CD4-positive, alpha-beta T cell treated with Interleukin-10 for 1 hour (primary cell): ENCODE measurements at places on chromosomes 16 and 17.

DNA sequence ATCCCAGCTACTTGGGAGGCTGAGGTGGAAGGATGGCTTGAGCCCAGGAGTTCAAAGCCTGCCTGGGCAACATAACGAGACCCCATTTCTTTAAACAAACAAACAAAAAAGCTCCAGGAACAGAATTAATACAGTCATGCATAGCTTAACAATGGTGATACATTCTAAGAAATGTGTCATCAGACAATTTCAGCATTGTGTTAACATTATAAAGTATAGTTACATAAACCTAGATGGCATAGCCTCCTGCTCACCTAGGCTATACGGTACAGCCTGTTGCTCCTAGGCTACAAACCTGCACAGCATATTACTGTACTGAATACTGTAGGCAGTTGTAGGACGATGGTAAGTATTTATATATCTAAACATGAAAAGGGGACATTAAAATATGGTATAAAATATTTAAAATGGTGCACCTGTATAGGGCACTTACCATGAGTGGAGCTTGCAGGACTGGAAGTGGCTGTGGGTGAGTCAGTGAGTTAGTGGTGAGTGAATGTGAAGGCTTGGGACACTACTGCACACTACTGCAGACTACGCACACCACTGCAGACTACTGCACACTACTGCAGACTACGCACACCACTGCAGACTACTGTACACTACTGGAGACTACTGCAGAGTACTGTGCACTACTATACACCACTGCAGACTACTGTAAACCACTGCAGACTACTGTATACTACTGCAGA is 74.6 kb downstream of the TMC6 start:
- DNase-seq = no peak

- no peak for DNase-seq
Observed at GRCh38 chr17:50187751-50188530, 13.5 kb downstream of the COL1A1 start.

- DNase-seq = no peak
Observed at GRCh38 chr16:86347090-86347489, 163.2 kb upstream of the FOXF1 start.

DNA sequence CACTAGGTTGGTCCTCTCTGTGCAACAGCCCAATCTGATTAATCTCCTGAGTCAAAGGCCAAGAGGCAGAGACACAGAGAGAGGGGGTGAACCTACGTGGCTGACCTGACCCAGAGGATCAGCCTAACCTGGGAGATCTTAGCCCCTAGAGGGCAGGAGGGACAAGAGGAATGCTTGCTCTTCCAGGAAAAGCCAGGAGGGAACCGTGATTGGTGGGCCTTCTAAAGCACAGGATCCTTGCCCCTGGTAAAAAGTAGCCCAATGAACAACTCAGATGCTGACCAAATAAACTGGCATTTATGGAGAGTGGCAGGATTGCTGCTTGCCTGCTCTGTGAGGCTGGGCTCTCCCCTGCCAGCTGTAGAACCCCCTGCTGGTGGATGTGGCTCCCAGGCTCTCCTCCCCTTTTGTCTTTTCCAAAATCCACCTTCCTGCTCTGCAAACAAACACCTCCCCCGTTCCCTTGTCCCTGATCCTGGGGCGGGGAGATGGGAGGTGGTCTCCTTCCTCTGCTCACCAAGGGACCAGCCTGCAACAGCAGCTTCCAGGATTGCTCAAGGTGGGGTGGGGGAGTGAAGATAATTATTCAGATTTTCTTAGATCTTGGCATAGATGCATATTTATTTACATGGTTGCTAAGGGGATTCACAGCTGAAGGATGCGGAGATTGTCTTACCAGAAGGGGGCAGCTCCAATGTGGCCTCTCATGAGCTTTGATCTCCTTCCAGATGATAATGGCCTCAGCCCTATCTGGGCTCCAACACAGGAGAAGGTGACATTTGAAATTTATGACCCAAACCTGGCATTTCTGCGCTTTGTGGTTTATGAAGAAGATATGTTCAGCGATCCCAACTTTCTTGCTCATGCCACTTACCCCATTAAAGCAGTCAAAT is 71.9 kb downstream of the SDR42E1 start:
- DNase-seq = no peak

- DNase-seq = peak; percentile 41
Observed at GRCh38 chr16:57694725-57695679, at the start of gene DRC7. TSS of gene DRC7 (plus strand) at chr16:57694806. CDS start at chr16:57697950, 3,144 bp downstream.

DNA sequence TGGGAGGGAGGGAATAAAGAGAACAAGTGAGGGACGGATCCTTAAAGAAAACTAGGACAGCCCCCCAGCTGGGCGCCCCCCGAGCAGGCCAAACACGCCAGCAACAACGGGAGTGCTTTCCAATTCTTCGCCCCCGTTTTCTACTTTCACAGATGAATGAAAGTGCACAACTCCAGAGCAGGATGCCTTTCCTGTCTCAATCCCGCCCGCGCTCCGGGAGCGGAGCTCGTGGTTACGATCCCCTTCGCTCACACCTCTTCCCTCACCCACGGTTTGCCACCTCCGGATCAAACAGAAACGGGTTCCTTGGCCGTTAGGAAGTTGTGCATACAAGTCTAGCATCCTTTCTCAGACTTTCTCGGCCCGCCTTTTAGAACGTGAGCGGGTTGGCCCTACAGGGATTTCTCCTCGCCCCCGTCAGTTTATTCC is 680 bp downstream of the SKA2 start:
- DNase-seq = peak; percentile 34

DNA sequence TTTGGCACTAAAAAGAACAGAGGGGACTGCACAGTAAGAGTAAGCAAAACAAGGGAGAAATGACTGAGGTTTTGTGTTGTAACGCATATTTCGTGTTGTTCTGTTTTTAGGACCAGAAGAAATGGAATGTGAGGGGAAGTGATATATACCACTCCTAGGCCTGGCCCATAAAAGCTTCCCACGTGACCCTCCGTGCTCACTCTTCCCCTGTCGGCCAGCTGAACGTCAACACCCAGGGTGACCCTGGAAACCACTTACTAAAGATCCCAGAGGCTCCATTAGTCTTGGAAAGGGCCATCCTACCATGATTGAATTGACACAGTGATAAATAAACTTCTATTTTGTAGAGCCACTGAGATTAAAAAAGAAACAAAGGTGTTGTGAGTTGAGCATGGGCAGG is 79.8 kb downstream of the HELZ start:
- no peak for DNase-seq

GRCh38 chr17:6420173-6420641 is 14.7 kb downstream of the AIPL1 start:
- DNase-seq = no peak

DNA sequence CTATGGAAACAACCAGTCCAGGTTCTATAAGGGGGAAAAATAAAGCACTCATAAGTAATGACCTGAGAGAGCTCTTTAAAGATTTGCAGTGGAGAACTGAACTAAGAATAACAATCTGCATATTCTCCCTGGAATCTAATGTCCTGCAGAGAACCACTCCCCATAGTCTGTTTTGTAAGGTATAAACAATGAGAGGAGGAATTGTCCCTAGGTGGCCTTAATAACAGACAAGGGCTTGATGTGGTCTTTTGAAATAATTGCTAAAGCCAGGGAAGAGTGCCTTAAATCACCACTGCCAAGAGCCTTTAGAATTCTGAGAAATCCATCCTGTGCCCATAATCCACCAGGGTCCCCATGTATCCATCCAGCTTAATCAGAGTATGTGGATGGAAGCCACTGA is 106.3 kb downstream of the CDH11 start:
- DNase-seq = no peak

DNA sequence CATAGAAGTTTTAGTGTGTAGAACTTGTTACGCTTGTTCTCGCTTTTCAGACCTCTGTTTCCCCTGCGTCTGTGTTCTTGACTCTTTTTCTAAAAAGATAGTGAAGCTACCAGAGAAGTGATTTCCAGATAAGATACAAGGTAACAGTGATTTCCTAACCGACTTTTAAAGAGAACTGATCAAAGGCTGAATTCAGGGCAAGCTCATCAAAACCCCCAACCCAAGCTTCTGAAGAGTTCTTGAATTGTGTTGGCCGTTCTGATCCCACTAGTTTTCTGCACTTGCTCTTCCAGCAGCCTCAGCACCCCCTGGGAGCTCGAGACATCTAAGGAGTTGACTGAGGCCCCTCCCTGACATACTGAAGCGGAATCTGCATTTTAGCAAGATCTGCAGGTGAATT is 12.7 kb upstream of the NSMCE1 start:
- DNase-seq = no peak
